ENCODE measurements at places on chromosomes 7 and 10. TPM values are rescaled to one million over a fixed set of nuclear protein-coding genes. Genes with fewer than 3 reads are reported as not detected.
A peak's percentile ranks its signal among the peaks of the same experiment; 100 is the strongest.

Gene UPP1
- total RNA-seq, result 54.2 TPM

Gene EIF5AL1
- total RNA-seq, result 1.1 TPM

Gene SEMA4G
- 5.9 TPM for total RNA-seq

Gene WNT8B
- not detected for total RNA-seq

Gene GBX1
- total RNA-seq, result not detected

Gene PDK4
- total RNA-seq, result 0.29 TPM

Gene SPDYE11
- not detected for total RNA-seq

Gene PRPS1L1
- not detected for total RNA-seq

Gene EZH2
- 13.8 TPM for total RNA-seq

Gene BICC1
- 37.5 TPM for total RNA-seq

Gene CRYGN
- not detected for total RNA-seq

Gene CDK14
- total RNA-seq, result 30.2 TPM

Gene RADIL
- total RNA-seq, result 0.22 TPM

- H3K36me3 ChIP-seq, result no peaks in the 10 kb centered on the region
- peak overlapping the region; percentile 56 for H3K27ac ChIP-seq
- peaks cover 12% of the 10 kb centered on the region for H3K4me1 ChIP-seq
- H3K4me3 ChIP-seq, result no peak overlapping the region
- peak; percentile 98 for DNase-seq
Observed at GRCh38 chr7:78702770-78703169, 750.7 kb downstream of the MAGI2 start.

DNA sequence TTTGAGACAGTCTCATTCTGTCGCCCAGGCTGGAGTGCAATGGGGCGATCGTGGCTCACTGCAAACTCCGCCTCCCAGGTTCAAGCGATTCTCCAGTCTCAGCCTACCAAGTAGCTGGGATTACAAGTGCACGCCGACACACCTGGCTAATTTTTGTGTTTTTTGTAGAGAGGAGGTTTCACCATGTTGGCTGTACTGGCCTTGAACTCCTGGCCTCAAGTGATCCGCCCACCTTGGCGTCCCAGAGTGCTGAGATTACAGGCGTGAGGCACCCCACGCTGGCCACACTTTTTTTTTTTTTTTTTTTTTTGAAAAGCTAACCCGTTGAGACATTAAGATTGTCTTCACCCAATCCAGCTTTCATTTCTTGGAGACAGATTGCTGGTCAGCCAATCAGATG is 2.1 kb downstream of the ZNF273 start:
- no peak overlapping the region for H3K27ac ChIP-seq
- H3K36me3 ChIP-seq, result no peaks in the 10 kb centered on the region
- H3K4me1 ChIP-seq, result peaks cover 5% of the 10 kb centered on the region
- no peak for DNase-seq
- H3K4me3 ChIP-seq, result no peak overlapping the region

DNA sequence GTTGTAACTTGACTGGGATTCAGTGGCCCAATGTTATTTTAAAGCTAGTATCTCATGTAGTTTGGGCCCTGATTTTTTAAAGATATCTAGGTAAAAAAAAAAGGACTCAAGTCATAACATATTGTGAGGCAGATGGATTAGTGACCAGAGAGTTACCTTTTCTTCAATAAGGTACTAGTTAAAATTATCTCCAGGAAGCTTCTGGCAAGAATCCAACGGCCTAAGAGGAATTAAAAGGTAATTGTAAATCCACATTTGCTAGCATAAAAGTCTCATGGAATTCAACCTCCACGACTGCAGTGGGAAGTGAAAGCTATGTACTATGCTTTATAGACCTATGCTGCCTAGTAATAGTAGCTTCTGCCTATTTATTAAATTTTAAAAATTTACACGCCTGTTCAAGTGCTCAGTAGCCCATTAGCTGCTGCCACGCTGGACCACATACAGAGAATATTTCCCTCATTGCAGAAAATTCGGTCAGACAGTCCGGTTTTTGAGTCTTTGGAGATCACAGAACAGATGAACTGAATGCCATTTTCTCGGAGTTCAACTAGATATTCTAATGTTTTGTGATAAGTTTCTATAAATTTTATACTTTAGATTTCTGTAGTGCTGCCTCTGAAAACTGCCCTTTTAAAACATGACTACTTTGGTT is 118.4 kb downstream of the NSUN6 start:
- H3K36me3 ChIP-seq, result no peaks in the 10 kb centered on the region
- H3K27me3 ChIP-seq, result no peaks in the 10 kb centered on the region
- H3K27ac ChIP-seq, result no peak overlapping the region
- no peak for DNase-seq

- no peak for DNase-seq
- no peak overlapping the region for H3K27ac ChIP-seq
- no peak overlapping the region for H3K4me3 ChIP-seq
- no peaks in the 10 kb centered on the region for H3K4me1 ChIP-seq
- H3K36me3 ChIP-seq, result no peaks in the 10 kb centered on the region
Observed at GRCh38 chr7:37230221-37230620, 218.4 kb downstream of the ELMO1 start.

- H3K4me3 ChIP-seq, result no peak overlapping the region
- no peak overlapping the region for H3K27ac ChIP-seq
- DNase-seq, result no peak
- no peaks in the 10 kb centered on the region for H3K27me3 ChIP-seq
- peaks cover 32% of the 10 kb centered on the region for H3K36me3 ChIP-seq
Observed at GRCh38 chr7:36430881-36431280, 41.2 kb downstream of the ANLN start.

- H3K36me3 ChIP-seq, result no peaks in the 10 kb centered on the region
- H3K4me3 ChIP-seq, result no peak overlapping the region
- DNase-seq, result peak; percentile 29
- no peak overlapping the region for H3K27ac ChIP-seq
- H3K27me3 ChIP-seq, result no peaks in the 10 kb centered on the region
- H3K4me1 ChIP-seq, result no peaks in the 10 kb centered on the region
Observed at GRCh38 chr7:31373337-31374289, 33.1 kb upstream of the NEUROD6 start.

DNA sequence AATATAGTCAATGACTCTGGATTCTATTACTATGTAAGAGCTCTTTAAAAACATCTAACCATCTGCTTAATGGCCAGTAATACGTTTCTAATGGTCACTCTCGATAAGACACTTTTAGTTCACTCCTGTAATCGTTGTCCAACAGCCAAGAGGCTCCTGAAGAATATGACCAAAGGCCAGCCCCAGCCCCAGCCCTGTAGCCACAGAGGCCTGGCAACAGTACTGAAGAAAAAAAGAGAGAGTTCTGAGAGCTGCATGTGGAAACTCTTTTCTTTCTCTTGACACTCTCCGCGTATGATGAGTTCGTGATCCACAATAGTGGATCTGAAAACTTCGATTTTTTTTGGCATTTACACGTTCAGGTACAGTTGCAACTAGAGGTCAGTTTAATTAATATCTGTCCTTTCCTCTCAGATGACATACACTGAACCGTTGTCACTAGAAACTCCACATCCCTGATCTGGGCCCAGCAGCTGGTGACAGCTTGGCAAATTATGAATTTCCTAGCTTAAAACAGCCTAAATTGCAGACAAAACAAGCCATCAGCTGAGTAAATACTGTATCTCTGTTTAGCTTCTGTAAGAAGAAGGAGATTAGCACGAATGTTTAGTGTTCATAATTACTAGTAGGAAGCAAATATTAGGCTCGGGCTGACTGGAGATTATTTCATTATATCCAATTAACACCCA is 456.7 kb downstream of the LRMDA start:
- H3K4me1 ChIP-seq, result no peaks in the 10 kb centered on the region
- no peaks in the 10 kb centered on the region for H3K27me3 ChIP-seq
- no peak overlapping the region for H3K4me3 ChIP-seq
- DNase-seq, result no peak
- no peaks in the 10 kb centered on the region for H3K36me3 ChIP-seq

GRCh38 chr10:53667063-53667462 is 894.5 kb upstream of the MBL2 start:
- no peak overlapping the region for H3K27ac ChIP-seq
- no peaks in the 10 kb centered on the region for H3K4me1 ChIP-seq
- H3K4me3 ChIP-seq, result no peak overlapping the region
- no peak for DNase-seq

GRCh38 chr10:33134011-33134751 is 176.2 kb upstream of the ITGB1 start:
- peak overlapping the region; percentile 84 for H3K27ac ChIP-seq
- H3K4me1 ChIP-seq, result peaks cover 50% of the 10 kb centered on the region
- no peaks in the 10 kb centered on the region for H3K36me3 ChIP-seq
- H3K4me3 ChIP-seq, result no peak overlapping the region
- peak; percentile 98 for DNase-seq
- no peaks in the 10 kb centered on the region for H3K27me3 ChIP-seq

GRCh38 chr10:71761105-71761511 is 12.2 kb downstream of the VSIR start:
- H3K4me3 ChIP-seq, result no peak overlapping the region
- H3K27ac ChIP-seq, result no peak overlapping the region
- no peaks in the 10 kb centered on the region for H3K36me3 ChIP-seq
- H3K4me1 ChIP-seq, result peaks cover 17% of the 10 kb centered on the region

DNA sequence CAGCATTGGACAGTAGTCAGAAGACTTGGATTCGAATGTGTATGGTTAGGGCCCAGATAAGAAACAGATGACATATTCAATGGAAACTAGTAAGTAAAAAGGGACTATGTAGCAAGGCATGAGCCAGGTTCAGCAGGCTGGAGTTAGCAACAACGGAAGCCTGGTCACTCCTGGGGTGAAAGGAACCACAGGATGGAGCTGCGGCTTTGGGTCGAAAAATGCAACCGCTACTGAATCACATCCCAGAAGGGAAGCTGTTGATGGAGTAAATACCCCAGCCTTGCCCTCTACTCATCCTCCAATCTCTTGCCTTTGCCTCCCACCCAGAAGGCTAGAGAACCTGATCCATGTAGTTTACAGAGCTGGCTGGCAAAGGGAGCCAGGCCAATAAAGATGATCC is 37.5 kb upstream of the EGR2 start:
- no peak overlapping the region for H3K27ac ChIP-seq
- H3K27me3 ChIP-seq, result peaks cover 11% of the 10 kb centered on the region
- H3K36me3 ChIP-seq, result no peaks in the 10 kb centered on the region
- H3K4me3 ChIP-seq, result no peak overlapping the region
- H3K4me1 ChIP-seq, result no peaks in the 10 kb centered on the region
- no peak for DNase-seq

DNA sequence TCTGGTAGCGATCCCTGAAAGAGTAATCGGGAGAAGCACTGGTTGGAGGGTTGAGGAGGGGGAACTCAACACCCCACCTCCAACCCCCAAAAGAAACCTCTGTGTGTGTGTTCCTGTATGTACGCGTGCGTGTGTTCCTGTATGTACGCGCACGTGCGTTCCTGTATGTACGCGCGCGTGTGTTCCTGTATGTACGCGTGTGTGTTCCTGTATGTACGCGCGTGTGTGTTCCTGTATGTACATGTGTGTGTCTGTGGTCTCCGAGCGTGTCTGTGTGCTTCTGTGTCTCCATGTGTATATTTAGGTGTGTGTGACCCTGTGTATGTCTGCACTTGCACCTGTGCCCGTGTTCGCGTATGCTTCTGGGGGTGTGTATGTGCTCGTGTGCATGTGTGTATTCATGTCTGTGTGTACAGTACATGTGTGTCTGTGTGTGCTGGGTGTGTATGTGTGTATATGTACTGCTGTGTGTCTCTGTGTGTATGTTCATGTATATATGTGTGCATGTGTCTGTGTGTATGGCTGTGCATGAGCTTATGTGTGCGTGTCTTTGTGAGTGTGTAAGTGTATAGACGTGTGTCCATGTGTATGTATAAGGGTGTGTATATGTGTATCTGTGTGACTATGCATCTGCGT is 42.9 kb upstream of the KLF6 start:
- DNase-seq, result no peak
- peaks cover 32% of the 10 kb centered on the region for H3K4me1 ChIP-seq
- peak overlapping the region; percentile 36 for H3K4me3 ChIP-seq
- H3K27me3 ChIP-seq, result no peaks in the 10 kb centered on the region
- H3K36me3 ChIP-seq, result no peaks in the 10 kb centered on the region

All from astrocyte (in vitro differentiated cells and primary cell).